Midbrain (tissue), 1 donor: ENCODE measurements at places on chromosomes 16 and 17.

DNA sequence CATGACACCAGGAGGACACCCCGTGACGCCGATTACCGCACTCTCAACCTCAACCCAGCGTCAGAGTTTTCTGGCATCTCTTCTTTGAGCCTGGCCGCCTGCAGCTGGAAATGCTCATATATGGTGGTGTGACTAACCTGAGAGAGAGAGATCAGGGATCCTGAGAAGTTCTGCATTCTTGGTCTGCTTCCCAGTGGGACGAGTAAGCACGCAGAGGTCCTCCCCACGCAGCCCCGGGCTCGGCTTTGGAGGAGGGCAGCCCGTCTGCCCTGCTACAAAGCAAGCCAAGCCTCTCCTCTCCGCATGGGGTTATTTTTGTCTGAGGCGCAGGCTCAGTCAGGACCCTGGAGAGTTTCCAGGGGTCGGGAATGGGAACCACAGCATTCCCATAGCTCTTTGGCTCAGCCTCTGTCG, 16.5 kb downstream of the CRISPLD2 start:
- no peak for DNase-seq

GRCh38 chr17:43530288-43531081, 15.7 kb downstream of the ETV4 start:
- no peak for DNase-seq

DNA sequence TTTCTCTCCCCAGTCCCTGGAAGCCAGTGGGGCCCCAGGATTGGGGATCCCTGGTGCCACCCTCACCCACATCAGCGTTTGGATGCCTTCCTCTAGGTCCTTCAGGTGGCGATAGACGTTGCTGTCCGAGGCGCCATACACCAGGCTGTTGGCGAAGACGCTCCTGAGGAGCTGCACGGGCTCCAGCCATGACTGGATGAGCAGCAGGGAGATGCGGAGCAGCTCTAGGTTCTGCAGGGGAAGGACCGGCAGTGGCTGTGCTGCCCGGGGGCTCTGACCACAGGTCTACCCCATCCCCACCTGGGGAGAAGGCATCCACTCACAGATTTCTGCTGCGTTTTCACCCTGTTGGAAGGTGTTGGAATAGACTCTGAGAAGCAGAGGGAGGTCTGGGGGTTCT, 1.0 kb downstream of the GH2 start:
- DNase-seq: no peak

DNA sequence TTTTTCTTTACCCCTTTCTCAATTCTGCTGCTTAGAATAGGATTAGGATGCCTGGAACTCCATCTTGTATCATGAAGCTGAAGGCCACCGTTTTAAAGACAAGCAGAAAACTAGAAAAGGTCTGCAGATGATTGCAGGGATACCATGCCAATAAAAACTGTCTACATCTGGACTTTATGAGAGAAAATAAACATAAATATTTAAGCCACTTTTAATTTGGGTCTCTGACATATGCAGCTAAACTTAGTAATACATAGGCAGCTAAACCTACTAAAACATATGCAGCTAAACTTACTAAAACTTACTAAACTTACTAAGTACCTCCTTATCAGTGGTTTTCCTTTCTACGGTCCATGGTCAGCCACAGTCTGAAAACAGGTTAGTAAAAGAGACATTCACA, 48.4 kb downstream of the FBXL20 start:
- no peak for DNase-seq

- DNase-seq: no peak
Observed at GRCh38 chr16:23160082-23160481, 10.8 kb upstream of the USP31 start.

DNA sequence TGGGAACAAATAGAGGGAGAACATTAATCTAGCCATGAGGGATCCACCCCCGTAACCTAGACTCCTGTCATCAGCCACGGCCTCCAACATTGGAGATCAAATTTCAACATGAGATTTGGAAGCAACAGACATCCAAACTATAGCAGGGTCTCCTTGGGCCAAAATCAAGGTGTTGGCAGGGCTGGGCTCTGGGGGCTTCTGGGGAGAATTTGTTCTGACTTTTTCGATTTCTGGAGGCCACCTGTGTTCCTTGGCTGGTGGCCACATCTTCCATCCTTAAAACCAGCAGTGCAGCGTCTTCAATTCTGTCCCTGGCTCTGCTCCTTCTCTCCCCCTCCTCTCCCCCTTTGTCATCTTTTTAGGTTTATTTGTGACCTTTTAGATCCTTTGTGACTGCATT, 546.2 kb downstream of the WWOX start:
- no peak for DNase-seq

- no peak for DNase-seq
Observed at GRCh38 chr16:86217001-86217890, 293.1 kb upstream of the FOXF1 start.

- no peak for DNase-seq
Observed at GRCh38 chr17:34081269-34081668, 173.8 kb upstream of the CCL2 start.

- no peak for DNase-seq
Observed at GRCh38 chr17:82765371-82765770, 13.5 kb downstream of the TBCD start.

- peak; percentile 37 for DNase-seq
Observed at GRCh38 chr16:85303354-85303883, 191.1 kb upstream of the CIBAR2 start.

GRCh38 chr16:17252064-17252463, 218.7 kb downstream of the XYLT1 start:
- DNase-seq: no peak

DNA sequence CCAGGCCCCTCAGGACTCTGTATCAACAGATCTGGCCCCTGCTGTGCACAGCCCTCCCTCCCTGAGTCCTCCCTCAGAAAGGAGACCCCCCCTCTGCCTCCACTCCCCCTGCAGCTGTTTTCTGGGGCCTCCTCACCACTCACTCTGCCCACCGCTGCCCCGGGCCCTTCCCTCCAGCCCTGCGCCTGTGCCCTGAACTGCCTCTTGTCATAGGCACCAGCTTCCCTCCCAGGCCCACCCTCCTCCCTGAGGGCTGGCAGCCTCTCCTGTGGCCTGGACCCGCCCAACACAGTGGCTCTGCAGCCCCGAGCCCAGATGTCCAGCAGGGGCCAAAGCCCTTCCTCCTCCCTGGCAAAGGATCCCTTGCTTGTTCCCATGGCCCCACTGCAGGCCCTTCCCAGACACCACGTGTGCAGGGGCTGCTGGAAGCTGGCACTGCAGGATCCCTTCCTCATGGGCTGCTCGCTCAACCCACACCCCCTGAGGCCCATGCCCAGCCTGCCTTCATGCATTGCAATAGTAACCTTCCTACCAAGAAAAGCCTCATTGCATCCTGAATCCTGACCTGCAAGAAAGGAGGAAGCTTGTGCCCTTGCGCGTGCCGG, 25.8 kb downstream of the GNPTG start:
- DNase-seq: peak; percentile 59

DNA sequence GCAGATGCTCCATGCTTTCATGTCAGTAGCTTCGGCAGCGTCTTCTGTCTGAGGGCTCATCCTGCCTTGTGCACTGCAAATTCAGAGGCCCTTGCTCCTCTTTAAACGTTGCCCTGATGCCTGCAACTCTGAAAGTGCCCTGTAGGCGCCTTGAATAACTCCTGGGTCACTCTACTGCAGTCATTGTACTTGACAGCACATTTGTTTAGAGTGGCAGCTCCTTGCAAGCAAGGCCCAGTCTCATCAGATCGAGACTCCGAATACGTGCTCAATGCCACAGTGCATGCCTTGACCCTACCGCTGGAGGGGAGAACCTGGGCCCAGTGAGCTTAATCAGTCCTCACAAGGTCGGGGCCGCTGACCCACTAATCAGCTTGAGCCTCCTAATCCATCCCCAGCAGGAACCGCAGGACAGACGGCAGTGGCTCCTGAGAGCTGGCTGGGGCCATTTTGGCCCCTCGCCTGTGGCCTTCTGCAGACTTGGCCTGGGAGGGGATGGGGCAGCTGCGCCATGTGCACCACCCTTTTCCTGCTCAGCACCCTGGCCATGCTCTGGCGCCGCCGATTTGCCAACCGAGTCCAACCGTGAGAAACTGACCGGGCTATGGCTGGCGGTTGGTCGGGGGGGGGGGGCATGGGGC, at the start of gene PRCD:
Gene PRCD (plus strand): TSS at position 414 of the 641 bp plus-strand sequence. CDS start 98 bp downstream, at position 512.
- no peak for DNase-seq

DNA sequence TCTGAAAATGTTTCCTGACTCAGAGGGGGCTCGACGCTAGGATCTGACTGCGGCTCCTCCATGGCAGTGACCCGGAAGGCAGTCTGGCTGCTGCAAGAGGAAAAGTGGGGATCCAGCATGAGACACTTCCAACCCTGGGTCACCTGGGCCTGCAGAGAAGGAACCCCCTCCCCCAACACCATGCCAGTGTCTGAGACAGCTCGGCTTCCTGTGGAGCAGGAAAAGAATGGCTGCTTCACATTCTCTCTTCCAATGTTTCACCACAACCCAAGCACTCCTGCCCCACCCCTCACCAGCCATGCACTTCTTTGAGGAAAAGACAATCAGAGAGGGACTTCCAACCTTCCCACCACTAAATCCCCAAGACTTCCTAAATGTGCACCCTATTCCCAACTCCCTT, 10.8 kb downstream of the TP53 start:
- DNase-seq: no peak

DNA sequence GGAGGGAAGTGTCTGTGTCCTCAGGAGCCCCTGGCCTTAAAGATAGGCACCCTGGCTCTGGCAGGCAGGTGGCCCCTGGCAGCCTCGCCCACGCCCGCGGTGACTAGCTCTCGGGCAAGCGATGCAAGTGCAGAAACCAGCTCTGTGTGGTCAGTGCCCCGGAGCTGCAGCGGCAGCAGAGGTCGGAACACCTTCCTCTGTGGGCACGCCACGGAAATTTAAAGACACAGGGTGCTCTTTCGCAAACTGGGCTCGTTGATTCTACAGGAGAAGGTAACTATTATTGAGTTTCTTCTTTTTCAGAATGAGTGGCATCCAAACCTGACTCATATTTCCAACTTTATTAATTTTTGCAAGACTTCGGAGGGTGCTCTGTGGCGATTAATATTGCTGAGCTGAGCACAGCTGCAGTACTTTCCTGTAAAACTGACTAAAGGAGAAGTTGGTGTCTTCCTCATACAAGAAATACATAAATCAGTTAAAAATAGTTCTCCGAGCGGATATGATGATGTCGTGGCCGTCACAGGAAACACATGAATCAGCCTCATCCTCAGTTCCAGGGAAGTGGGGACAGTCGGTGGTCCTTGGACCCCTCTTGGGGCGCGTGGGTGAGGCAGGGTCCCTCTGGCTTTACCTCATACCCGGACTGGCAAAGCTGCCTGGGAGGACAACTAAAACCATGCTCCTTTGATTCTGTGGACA, 120.2 kb downstream of the METRNL start:
- no peak for DNase-seq

GRCh38 chr16:54926166-54926838, 4.4 kb upstream of the IRX5 start:
- no peak for DNase-seq

DNA sequence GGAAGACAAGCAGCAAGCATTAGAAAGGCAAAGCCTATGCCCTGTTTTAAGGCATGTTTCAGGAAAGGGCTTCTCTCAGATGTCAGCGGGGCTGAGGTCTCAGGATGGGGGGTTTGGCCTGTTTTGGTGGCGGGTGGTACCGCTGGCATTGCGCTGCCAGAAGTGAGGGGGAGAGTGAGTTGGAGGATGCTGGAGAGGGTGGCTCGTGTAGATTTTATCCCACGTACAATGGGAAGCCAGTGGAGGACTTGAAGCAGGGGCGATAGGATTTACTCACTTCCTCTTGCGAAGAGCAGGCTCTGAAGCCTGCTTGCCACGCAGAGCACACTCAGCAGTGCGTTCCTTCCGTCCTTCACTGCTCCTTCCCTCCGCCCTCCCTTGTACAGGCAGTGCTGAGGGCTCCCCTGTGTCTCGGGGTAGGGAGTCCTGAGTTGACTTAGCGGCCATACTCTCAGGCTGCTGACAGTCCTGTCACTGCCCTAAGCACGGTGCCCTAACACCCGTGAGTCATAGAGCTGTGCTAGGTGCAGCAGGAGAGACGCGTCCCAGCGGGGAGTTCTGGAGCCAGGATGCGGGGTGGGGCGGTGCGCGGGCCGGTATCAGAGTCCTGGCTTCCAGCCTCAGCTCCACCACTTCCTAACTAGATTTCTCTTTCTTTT, 113.1 kb downstream of the SNX29 start:
- no peak for DNase-seq

- DNase-seq: no peak
Observed at GRCh38 chr16:85187447-85187846, 75.2 kb upstream of the CIBAR2 start.

DNA sequence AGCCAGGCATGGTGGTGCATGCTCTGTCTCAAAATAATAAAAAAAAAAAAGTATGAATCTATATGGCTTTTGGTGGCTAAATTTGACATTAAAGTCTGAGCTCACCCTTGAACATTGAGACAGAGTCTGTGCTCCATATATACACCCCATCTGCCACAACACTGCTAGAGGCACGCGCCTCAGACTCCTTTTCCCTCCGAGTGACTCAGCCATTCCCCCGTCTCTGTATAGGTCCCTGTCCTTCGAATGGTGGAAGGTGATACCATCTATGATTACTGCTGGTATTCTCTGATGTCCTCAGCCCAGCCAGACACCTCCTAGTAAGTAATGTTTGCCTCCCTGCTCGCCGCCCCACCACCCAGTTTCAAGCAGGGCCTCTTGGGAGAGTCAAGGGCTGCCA, 4.5 kb upstream of the EFNB3 start:
- no peak for DNase-seq

DNA sequence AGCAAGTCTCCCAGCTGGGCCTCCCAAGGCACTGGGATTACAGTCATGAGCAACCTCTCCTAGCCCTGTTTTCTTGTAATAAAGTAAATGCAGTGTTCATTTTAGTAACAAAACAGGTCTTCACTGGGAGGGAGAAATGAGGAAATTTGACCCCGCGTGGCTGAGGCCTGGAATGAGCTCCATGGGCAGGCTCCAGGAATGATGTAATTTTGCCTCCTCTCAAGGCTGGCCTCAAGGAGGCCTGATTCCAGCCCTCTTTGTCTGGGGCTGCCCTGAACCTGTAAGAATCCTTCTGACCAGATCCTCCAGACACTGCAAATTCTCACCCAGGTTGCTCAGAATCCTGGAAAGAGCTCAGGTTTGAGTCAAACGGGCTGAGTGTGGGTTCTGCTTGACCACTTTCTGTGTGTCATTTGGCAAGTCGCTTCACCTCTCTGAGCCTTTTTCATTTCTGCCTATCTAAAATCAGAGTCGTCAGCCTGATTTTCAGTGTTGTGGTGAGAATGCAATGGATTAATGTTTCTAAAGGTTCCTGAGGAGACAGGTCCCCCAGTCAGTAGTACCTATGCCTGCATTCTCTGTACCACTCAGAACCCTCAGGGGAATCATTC, 57.1 kb downstream of the RAB11FIP4 start:
- DNase-seq: no peak

GRCh38 chr17:19867079-19867328, 732 bp downstream of the ULK2 start:
- DNase-seq: peak; percentile 72

GRCh38 chr17:42251115-42251514, 25.1 kb downstream of the STAT5B start:
- DNase-seq: no peak
